Mesenchymal stem cell (in vitro differentiated cells and primary cell): ENCODE measurements at places on chromosomes 5 and 9.

DNA sequence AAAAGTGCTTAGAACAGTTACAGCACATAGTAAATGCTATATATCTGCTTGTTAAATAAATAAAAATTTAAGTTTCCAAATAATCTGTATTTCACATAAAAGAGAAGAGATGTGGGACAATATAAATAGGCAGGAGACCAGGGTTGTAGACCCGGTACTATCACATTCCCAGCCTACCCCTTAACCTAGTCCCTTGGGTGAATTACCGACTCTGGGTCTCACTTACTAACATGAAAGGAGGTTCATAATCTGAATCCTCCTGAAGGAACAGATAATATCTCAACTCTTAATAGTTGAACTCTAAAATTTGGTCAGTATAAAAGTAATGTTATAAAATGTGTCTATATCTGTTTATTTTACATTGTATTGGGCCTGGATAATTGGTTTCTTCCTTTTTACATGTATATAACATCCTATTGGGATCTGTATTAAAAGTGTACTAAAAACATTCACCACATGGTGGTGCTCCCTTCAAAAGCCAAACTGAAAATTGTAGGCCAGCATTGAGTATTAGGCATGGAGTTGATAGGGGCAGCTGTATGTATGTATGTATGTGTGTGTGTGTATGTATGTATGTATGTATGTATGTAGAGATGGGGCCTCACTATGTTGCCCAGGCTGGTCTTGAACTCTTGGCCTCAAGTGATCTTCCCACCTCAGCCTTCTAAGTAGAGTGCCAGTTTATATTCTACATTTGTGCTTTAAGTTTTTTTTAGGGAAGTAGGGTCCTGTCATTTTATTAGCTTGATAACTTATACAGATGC is 64.2 kb upstream of the ABL1 start:
- no peak overlapping the region for H3K27ac ChIP-seq
- H3K4me3 ChIP-seq = no peak overlapping the region
- peaks cover 19% of the 10 kb centered on the region for H3K4me1 ChIP-seq
- peak; percentile 85 for DNase-seq

DNA sequence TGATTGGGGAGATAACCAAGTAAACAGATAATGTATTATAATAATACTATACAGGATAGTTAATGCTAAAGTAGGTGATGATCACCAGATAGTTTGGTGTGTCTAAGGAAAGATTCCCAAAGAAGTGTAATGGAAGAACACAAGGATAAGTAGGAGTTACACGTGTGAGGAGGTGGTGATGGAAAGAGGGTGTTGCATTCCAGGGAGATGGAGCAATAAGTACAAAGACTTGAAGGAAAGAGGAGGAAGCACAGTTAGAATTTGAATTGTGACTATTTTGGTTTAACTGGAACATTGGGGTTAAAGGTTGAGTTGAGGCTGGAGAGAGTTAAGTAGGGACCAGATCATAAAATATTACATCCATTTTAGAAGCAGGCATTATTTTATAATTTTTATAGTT is 76.9 kb downstream of the IPO11 start:
- no peak overlapping the region for H3K27ac ChIP-seq
- peak; percentile 34 for DNase-seq
- H3K4me1 ChIP-seq = no peaks in the 10 kb centered on the region
- peaks cover 3% of the 10 kb centered on the region for H3K36me3 ChIP-seq

DNA sequence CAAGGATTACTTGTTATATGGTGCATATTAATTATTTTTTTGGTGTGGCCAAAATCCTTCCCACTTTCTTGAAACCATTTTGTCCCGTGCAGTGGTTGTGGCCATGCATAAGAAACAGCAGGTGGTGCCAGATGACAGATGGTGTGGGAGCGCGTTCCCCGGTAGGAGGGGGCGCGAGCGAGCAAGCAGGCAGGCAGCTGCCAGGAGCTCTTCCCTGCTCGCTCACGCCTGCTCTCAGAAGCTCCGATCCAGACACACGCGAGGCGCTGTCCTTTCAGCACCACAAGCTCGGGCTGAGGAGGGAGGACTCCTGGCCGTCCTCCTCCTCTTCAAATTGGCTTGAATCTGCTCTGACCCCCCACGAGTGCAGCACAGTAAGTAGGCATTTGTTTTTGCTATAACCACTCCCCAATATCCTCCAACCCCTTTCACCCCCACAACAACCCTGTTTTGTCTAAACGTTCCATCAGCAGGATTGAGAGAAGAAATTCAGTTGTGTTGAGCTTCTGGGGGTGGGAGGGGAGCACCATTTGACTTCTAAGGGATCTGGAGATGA is at the start of gene NSG2:
Gene NSG2 (plus strand): TSS at position 237 of the 556 bp plus-strand sequence. CDS start 1,050 bp downstream, outside the sequence.
- DNase-seq = peak; percentile 80
- peaks cover 1% of the 10 kb centered on the region for H3K4me1 ChIP-seq
- no peak within 1 kb of the TSS for H3K27ac ChIP-seq
- no peaks in the 10 kb centered on the region for H3K36me3 ChIP-seq
- no peak within 1 kb of the TSS for H3K4me3 ChIP-seq

DNA sequence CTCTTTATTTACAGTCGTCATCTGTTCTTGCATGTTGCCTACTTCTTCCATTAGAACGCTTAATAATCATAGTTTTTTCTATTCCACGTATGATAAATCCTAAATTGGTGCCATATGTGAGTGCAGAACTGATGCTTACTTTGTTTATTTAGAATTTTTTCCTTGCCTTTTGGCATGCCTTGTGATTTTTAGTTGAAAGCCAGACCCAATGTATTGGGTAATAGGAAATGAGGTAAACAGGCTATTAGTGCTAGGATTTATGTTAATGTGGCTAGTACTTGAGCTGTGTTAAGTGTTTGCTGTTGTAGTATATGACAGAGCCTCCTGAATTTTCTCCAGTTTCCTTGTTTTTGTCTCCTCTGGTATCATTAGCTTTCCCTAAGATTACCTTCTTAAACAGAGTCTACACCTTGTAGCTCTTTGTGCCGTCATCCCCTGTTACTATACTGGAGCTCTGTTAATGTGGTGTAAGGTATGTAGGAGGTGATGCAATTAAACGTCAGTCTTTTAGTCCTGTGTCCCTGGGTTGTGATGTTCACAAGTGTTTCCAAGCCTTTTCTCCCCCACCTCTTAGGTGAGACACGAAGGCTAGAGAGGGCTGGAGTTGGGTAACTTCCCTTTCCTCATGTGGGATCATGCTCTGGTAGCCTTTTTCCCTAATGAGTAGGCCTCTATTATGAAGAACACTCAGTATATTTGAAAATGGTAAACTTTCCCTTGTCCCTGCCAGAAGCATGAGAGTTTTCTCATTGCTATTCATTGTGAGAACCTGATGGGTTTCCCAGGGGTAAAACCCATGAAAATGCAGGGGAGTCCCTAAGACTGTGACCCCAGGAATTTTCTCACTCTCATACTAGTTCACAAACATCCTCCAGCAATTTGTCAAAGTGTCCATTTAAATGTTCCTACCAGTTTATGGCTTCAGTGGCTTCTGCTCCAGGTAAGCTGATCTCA is 21.2 kb downstream of the SPATA31D3 start:
- no peak overlapping the region for H3K4me3 ChIP-seq
- H3K27ac ChIP-seq = no peak overlapping the region
- no peaks in the 10 kb centered on the region for H3K4me1 ChIP-seq
- peak; percentile 69 for DNase-seq
- H3K36me3 ChIP-seq = no peaks in the 10 kb centered on the region

DNA sequence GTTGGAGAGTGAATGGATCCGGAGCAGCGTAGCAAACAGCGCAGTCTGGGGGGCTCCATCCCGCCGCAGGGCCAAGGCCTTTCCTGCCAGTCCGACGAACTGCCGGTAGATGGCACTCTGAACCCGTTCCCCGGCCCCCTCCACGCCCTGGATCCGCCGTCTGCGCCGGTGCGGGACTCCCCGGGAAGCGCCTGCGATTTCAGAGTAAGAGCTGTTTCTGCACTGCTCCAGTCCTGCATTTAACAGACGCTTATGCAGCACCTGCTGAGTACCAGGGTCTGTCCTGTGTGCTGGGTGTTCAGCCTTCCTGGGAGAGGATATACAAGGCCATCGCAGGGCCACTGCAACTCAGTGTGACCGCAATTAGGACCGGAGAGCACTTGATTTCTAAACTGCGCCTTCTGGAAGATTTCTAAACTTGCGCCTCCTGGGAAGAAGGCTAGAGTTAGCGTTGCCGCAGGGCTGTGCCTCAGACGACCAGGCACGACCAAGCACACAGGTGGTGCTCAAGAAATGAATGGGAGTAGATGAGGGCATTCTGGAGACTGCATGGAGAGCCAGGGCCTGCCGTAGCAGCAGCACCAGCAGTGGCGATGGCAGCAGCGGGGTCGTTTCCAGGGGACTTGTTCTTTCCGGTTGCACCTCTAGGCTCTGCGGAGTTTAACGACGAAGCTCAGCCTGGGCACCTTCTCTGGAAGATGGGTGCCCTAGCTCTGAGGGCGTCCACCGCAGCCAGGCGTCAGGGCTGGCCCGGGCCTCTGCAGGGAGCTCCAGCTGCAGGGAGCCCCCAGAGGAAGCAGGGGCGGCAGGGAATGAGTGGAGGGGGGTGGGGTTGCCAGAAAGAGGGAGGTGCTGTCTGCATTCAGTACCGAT is 14.3 kb upstream of the TIFAB start:
- H3K4me3 ChIP-seq = peak overlapping the region; percentile 62
- H3K27ac ChIP-seq = no peak overlapping the region
- peaks cover 82% of the 10 kb centered on the region for H3K27me3 ChIP-seq
- H3K36me3 ChIP-seq = no peaks in the 10 kb centered on the region
- peaks cover 9% of the 10 kb centered on the region for H3K4me1 ChIP-seq

- no peaks in the 10 kb centered on the region for H3K4me1 ChIP-seq
- H3K27ac ChIP-seq = no peak overlapping the region
- no peak for DNase-seq
- H3K4me3 ChIP-seq = no peak overlapping the region
- no peaks in the 10 kb centered on the region for H3K36me3 ChIP-seq
- H3K27me3 ChIP-seq = no peaks in the 10 kb centered on the region
These were observed 149.5 kb downstream of the BAAT start for GRCh38 chr9:101235105-101235866.

DNA sequence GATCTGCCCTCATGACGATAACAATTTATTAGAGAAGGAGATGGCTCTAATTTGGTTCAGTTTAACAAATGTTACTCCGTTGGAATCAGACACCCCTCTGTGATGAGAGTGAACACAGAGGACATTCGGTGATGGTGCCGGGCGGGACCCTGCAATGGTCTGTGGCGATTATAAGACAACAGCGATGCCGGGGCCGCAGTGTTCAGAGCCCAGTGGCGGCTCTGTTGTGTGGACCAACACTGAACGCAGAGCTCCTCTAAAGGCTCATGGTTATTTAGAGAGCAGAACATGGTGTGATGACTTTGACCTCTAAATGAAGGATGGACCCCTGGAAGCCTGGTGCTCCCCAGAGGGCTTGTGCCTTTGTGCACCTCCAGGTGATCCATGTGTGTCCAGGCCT is 21.2 kb downstream of the UBE2QL1 start:
- no peak for DNase-seq
- H3K36me3 ChIP-seq = no peaks in the 10 kb centered on the region
- no peaks in the 10 kb centered on the region for H3K4me1 ChIP-seq
- H3K27ac ChIP-seq = no peak overlapping the region
- no peaks in the 10 kb centered on the region for H3K27me3 ChIP-seq
- H3K4me3 ChIP-seq = no peak overlapping the region

DNA sequence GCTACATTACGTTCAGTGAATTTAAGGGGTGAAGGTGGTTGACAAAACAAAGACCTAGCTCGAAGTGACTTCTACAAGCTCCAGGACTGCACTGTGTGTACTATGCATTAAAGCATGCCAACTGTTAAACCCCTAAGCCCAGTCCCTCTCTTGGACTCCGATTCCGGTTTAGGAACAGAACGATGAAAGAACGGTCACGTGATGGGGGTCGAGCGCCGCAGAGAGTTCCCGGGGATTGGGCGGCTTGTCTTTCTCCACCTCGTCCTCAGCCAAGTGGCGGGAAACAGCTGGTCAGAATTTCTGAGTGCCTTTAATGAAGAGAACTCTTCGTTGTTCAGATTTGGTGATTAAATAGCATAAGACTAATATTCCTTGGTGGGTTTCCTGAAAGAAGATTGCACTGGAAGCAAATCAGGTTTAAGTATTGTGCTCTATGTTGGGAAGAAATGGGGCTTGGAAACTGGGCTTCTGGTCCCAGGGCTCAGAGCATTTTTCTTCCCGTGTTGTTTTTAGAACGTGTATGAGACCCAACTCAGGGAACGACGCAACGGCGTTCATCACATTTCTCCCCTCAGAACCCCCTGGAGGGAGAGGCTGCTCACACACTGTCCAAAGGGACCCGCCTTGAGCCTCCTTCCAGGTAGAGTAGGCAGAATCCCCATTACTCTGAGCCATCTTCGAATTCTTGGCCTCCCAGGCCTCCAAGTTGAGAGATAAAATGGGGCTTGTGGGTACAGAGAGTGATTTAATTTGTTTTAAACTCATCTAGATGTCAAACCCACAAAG is 25.3 kb downstream of the IRX2 start:
- H3K36me3 ChIP-seq = no peaks in the 10 kb centered on the region
- H3K27me3 ChIP-seq = no peaks in the 10 kb centered on the region
- H3K27ac ChIP-seq = no peak overlapping the region
- no peak overlapping the region for H3K4me3 ChIP-seq
- no peak for DNase-seq

DNA sequence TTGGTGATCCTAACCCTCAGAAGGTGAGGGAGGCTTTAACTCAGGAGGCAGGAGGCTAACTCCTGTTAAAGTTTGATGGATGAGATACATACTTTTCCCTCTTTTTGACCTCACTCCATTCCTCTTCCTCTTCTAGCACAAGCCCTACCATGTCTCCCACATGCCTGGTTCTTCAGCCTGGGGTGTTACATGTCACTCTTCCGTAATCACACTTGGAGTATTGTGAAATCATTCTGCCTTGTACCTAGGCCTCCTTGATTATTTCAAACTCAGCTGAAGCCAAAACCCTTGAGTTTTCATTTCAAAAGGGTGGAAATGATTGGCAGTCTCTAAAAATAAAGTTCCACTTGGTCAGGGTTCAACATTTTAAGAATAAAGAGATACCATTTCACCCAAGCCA is 1.8 kb downstream of the PLAC8L1 start:
- DNase-seq = no peak
- no peaks in the 10 kb centered on the region for H3K27me3 ChIP-seq
- H3K36me3 ChIP-seq = peaks cover 14% of the 10 kb centered on the region

- no peaks in the 10 kb centered on the region for H3K36me3 ChIP-seq
- peaks cover 42% of the 10 kb centered on the region for H3K27me3 ChIP-seq
- H3K4me1 ChIP-seq = peaks cover 14% of the 10 kb centered on the region
- peak; percentile 25 for DNase-seq
- no peak overlapping the region for H3K4me3 ChIP-seq
- no peak overlapping the region for H3K27ac ChIP-seq
These were observed 1.6 kb upstream of the BRINP1 start for GRCh38 chr9:119370816-119371215.

GRCh38 chr9:98248737-98249474 is 6.5 kb downstream of the TBC1D2 start:
- peak; percentile 98 for DNase-seq
- H3K27ac ChIP-seq = peak overlapping the region; percentile 79
- H3K27me3 ChIP-seq = no peaks in the 10 kb centered on the region
- H3K4me1 ChIP-seq = peaks cover 45% of the 10 kb centered on the region

GRCh38 chr5:16550316-16550952 is 66.4 kb downstream of the RETREG1 start:
- H3K27ac ChIP-seq = no peak overlapping the region
- peak; percentile 57 for DNase-seq
- H3K36me3 ChIP-seq = no peaks in the 10 kb centered on the region
- H3K27me3 ChIP-seq = no peaks in the 10 kb centered on the region

- H3K4me1 ChIP-seq = no peaks in the 10 kb centered on the region
- DNase-seq = peak; percentile 69
- no peaks in the 10 kb centered on the region for H3K27me3 ChIP-seq
- H3K4me3 ChIP-seq = no peak overlapping the region
- H3K36me3 ChIP-seq = no peaks in the 10 kb centered on the region
These were observed 135.9 kb upstream of the CCDC152 start for GRCh38 chr5:42620579-42621216.
